ENCODE measurements at places on chromosomes 7 and 10. TPM values are rescaled to one million over a fixed set of nuclear protein-coding genes. Genes with fewer than 3 reads are reported as not detected.

DNA sequence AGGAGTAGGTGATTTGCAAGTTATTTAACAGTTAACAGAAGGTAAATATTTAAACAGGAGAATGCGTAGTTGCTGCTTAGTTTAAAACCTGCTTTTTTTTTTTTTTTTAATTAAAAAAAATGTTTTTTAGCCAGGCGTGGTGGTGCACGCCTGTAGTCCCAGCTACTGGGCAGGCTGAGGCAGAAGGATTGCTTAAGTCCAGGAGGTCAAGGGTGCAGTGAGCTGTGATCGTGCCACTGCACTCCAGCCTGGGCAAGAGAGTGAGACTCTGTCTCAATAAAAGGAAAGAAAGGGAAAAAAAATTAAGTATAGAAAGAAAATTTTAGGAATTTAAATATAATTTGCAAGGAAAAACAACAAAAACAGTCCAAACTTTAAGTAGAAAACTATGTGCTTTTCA lies 71.6 kb downstream of the BTRC start:
- DNase-seq: no peak

- no peak for DNase-seq
Observed at GRCh38 chr7:84190016-84190705, 4.4 kb downstream of the SEMA3A start.

The PTPN20 gene
- 0.54 TPM for total RNA-seq

The CCDC186 gene
- total RNA-seq: 27.1 TPM

The CDH23 gene
- 3.9 TPM for total RNA-seq
